ENCODE measurements at places on chromosomes 1 and 21.

GRCh38 chr1:12453400-12454343 is 164.3 kb downstream of the DHRS3 start:
- DNase-seq: no peak

GRCh38 chr1:109250454-109251276 is 1.3 kb downstream of the CELSR2 start:
- no peak for DNase-seq

- no peak for DNase-seq
Observed at GRCh38 chr1:226708967-226709396, 30.1 kb downstream of the ITPKB start.

GRCh38 chr1:56453016-56453415 is 126.3 kb downstream of the PLPP3 start:
- no peak for DNase-seq

DNA sequence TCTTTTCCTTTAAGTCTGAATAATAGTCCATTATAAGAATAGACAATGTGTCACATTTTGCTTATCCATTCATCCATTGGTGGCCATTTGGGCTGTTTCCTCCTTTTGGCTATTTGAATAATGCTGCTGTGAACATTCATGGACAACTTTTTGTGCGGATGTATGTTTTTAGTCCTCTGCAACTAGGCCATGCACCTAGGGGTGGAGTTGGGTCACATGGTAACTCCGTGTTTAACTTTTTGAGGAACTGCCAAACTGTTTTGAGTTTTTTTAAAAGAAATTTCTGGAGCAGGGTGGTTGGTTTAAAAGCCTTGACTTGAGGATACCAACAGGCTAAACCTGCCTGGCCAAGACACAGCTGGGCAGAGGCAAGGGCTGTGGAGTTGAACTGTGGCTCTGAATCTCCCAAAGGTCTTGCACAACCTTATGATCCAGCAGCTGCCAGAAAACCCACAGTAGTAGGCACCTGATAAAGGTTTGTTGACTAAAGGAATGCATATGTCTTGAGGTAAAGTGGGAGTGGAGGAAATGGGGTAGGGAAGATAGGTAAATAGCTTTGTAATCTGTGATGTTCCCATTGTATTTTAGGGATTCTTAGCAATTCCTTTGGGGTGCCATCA is 5.6 kb upstream of the RPTN start:
- DNase-seq: no peak

GRCh38 chr21:34362670-34363069 is 1.1 kb upstream of the KCNE2 start:
- DNase-seq: no peak

DNA sequence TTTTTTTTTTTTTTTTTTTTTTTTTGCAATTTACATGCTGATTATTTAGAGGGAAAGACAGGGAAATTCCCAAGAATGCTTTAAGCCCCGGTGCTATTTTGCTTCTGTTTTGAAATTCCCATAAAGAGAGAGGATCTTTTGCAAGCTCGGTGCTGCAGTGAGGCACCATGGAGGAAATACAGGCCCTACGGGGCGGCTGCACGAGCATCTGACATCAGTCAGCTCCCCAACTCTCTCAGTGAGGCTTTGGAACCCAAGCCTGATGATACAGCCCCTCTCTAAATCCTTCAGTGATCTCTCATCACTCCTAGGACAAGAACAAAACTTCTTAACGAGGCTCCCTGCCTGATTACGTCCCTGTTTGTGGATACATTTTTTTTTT is 791 bp upstream of the CHI3L1 start:
- no peak for DNase-seq

- no peak for DNase-seq
Observed at GRCh38 chr1:185733818-185734735, at the start of gene HMCN1. HMCN1 (plus strand) TSS chr1:185734391; CDS start chr1:185734780, 389 bp downstream.

DNA sequence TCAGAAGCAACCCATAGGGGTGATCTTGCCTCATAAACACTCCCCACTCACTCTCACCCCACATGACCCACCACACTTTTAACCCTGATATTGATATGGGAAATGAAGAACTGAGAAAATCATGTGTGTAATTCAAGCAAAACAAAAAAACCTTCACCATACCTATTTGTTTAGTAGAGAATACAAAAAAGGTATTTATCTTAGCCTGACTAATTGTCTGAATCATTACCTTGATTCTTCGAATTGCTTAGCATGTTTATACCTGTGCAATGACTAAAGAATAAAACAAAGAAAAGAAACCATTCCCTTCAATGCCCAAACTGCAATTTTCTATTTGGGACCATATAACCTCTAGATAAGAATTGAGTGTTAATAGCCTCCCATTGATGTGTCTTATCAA is 1.8 kb downstream of the CLDN17 start:
- no peak for DNase-seq

DNA sequence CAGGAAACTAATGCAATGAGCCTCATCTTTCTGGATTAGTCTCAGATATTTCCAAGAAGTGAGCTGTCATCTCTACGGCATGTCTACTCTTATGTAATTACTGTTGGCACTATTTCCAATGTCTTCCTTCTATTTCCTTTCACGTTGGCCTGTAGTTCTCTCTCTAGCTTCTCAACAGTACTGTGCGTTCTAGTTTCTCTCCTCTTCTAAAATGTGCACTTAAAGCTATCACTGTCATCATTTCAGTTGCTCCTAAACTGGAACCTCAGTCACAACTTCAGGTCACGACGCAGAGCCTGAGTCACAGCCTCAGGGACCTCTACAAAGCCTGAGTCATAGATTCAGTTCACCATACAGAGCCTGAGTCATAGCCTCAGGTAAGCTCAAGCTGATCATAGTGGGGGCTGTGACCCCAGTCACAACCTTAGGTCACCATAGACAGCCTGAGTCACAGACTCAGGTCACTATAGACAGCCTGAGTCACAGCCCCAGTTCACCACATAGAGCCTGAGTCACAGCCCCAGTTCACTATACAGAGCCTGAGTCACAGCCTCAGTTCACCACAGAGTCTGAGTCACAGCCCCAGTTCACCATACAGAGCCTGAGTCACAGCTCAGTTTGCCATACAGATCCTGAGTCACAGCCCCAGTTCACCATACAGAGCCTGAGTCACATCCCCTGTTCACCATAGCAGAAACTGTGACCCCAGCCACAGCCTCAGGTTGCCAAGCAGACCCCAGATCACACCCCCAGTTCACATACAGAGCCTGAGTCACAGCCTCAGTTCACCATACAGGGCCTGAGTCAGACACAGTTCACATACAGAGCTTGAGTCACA is 13.0 kb downstream of the WNT9A start:
- no peak for DNase-seq

Data from D721Med (cell line).